NCI-H2171 (cell line): ENCODE measurements at places on chromosomes 12 and 14.
A peak's percentile ranks its signal among the peaks of the same experiment; 100 is the strongest.

- no peak for DNase-seq
Observed at GRCh38 chr12:117486840-117487659, 125.6 kb upstream of the NOS1 start.

DNA sequence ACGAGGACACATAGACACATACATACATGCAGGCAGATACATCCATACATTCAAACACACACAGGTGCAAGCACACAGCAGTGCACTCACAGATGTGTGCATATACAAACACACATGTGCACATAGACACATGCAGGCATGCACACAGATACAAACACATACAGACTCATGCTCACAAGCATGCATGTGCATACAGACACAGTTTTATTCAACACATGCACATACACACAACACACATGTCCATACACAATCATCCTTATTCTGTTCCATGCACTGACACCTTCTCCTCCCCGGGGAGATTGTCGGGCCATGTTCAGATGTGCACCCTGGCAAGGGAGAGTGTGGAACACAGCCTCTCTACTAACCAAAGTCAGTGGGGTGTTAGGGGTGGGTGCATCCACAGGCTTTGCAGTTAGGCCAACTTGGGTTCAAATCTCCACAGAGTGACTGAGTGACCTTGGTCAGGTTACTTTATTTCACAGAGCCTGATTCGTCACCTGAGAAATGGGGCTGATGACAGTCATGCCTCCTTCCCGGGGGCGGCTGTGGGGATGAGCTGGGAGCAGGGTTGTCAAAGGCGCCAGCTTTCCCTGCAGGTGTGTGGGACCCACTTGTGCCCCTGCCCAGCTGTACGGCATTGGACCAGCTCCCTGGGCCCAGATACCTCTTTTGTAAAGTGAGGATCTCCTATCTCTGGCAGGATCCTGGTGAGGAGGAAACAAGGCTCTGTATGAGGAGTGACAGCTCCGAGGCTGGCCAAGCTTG lies 250.1 kb downstream of the SLC41A2 start:
- no peak for DNase-seq

GRCh38 chr12:130435331-130435730 lies 97.6 kb downstream of the PIWIL1 start:
- DNase-seq: no peak

DNA sequence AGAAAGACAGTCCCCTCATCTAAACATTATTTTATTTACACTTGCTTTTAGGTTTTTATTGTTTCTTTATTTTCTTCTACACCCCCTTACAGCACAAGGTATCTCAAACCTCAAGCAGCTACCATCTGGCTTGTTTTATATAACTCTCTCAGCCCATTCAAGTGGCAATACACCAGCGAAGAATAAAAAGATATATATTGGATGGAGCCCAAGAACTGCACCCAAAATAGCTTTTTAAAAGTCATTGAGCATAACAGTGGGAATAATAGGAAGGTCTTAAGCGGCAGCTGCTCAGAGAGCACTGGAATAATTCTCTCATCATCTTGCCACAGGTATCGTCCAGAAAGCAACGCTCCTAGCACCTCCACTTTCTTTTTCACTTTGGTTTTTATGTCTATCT lies 322.5 kb downstream of the SYT1 start:
- DNase-seq: peak; percentile 45

DNA sequence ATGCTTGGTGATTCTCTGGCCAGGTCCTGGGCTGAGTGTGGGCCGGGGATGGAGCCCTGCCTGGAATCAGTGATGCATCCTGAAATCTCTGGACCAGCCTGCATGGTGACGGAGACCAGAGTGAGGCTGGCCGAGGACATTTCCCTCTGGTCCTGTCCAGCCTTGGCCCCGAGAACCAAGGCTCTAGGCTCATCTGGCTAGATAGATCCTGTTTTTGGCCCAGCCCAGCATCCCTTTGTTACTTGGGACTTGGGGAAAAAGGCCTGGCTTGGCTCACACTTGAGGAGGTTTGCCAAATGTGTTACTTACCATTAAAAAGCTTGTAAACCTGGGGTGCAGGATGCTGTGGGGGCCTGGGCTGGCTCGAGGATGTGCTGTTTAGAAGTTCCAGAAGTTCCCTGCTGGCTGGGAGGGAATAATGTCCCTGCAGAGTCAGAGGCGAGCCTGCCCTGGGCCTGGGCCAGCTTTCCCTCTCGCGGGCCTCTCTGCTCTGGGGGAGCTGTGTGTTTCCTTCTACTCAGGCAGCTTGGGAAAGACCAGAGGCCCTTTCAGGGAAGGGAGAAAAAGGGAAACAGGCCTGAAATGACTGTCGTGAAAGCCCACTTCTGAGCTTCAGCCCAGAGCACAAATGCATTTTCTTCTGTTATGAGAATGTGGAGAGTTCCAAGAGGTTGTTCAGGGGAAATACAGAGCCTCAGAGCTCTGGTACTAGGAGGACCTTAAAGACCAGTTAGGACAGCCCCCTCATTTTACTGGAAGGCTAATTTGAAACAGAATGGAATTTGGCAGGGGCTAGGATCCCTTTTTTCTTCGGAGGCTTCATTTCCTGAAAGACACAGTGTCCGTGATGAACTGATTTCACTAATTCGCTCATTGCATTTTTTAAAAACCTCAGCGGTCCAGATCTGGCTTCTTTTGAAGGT lies 47.2 kb upstream of the CTDSP2 start:
- DNase-seq: peak; percentile 49
